ENCODE measurements at places on chromosomes 3 and 15. TPM values are rescaled to one million over a fixed set of nuclear protein-coding genes. Genes with fewer than 3 reads are reported as not detected.

The A4GNT gene
- not detected for total RNA-seq

DNA sequence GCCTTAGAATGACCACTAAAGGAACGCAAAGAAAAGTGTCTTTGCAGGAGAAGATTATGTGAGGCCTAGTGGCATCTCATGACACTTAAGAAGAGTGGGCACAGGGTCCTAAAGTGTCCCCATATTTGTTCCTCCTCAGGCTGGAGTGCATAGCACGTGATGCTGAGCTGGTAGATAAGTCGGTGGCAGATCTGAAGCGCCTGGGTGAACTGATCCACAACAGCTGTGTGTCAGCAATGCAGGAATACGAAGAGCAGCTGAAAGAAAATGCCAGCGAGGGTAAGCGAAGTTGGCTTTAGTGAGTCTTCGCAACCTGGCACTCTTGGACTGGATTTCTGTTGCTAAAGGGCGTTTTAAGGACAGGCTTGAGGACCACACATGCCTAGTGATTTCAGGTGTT is 92.6 kb downstream of the CHD2 start:
- no peaks in the 10 kb centered on the region for H3K27me3 ChIP-seq
- H3K27ac ChIP-seq, result no peak overlapping the region
- DNase-seq, result no peak
- H3K4me1 ChIP-seq, result no peaks in the 10 kb centered on the region
- H3K4me3 ChIP-seq, result no peak overlapping the region

DNA sequence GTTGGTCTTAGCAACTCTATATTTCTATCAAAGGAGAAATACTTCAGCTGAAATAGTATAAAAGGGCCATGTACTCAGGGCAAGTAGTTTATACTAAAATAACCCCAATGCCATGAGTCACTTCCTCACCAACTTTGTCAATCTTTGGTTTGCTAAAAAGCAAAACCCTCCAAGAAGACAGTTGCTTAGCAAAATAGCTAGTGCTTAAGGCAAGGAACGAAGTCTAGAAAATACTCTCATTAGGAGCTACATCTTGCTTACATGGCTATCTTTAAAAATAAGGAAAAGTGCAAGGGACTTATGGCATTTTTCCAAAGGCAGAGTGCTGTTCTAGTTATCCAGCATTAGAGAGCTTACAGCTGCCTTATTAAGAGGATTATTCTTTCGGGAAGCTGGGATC is 28.4 kb downstream of the P3H2 start:
- H3K4me1 ChIP-seq, result no peaks in the 10 kb centered on the region
- H3K36me3 ChIP-seq, result no peaks in the 10 kb centered on the region
- DNase-seq, result no peak

DNA sequence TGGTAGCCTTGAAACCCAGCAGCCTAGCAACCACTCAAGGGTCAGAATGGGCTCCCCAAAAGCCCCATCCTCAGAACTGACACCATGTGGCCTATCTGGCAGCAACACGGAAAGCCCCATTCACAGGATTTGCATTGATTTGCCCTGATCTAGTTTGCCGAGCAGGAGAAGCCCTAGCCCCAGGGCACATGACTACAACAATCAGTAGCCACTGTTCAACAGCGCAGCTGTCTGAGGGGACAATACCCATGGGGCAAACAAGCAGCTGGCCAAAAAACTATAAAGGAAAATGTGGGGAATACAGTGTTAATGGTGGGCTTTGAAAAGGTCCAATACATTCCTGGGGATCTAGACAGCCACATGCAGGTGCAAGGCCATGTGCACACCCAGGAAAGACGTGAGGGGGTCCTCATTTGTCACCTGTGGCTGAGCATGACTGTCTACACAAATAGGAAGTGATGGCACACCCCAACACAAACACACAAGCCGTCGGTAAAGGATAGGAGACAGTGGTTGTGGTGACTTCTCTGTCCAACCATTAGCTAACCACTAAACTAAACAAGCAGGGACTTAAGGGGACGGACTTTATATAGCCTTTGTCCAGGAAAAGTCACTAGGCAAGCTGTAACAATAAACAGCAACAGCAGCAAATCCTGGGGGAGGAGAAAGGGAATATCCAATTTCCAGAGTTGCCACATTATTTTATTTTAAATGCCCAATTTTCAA is 113.7 kb downstream of the LRIG1 start:
- H3K4me3 ChIP-seq, result no peak overlapping the region
- no peaks in the 10 kb centered on the region for H3K4me1 ChIP-seq
- DNase-seq, result no peak
- H3K36me3 ChIP-seq, result peaks cover 51% of the 10 kb centered on the region
- peak overlapping the region; percentile 59 for H3K27ac ChIP-seq

GRCh38 chr15:101327147-101327740 is 32.2 kb upstream of the SNRPA1 start:
- peaks cover 13% of the 10 kb centered on the region for H3K4me1 ChIP-seq
- H3K27ac ChIP-seq, result no peak overlapping the region
- no peak for DNase-seq
- no peaks in the 10 kb centered on the region for H3K27me3 ChIP-seq

The HTR3E gene
- 1.2 TPM for total RNA-seq

- H3K36me3 ChIP-seq, result no peaks in the 10 kb centered on the region
- DNase-seq, result peak; percentile 75
- no peaks in the 10 kb centered on the region for H3K27me3 ChIP-seq
Observed at GRCh38 chr3:99920481-99921376, 103.1 kb downstream of the CMSS1 start.

The TGM4 gene
- total RNA-seq, result not detected

The CTSH gene
- total RNA-seq, result 99.9 TPM

The SH2D7 gene
- total RNA-seq, result 5.0 TPM

- H3K4me3 ChIP-seq, result no peak overlapping the region
- H3K36me3 ChIP-seq, result no peaks in the 10 kb centered on the region
- H3K4me1 ChIP-seq, result peaks cover 6% of the 10 kb centered on the region
Observed at GRCh38 chr3:151379083-151379734, 5.3 kb downstream of the P2RY12 start.

The MCCC1 gene
- total RNA-seq, result 21.4 TPM

DNA sequence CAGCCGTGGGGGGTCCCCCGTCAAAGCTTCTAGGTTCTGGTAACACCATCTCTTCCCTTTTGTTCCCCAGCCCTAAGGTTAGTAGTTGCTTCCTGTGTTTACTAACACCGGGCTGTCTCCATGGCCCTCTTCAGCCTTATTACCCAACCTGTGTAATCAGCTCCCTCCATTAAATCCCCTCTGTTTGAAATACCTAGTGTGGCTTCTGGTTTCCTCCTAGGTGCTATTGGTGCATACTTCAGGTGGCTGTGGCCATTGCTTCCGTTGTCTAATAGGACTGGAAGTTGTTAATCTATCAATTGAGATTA is 35.3 kb downstream of the MOBP start:
- no peak overlapping the region for H3K27ac ChIP-seq
- H3K4me1 ChIP-seq, result no peaks in the 10 kb centered on the region
- no peak for DNase-seq
- no peaks in the 10 kb centered on the region for H3K36me3 ChIP-seq
- H3K27me3 ChIP-seq, result peaks cover 4% of the 10 kb centered on the region

DNA sequence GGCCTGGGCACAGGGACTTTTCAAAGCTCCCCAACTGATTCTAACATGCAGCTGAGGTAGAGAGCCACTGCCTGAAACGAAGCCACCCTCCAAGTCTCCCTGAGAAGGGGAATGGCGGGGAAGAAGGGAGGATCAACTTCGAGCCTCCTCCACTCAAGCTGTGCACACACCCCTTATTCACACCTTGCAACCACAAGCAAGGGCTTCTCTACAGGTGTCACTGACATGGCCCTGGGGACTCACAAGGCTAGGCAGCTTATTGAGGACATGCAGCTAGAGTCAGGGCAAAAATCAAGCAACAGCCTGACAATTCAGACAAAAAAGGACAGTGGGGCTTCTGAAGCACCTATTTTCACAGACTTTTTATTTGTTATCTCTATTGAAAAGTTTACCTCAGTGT is 85.2 kb downstream of the SNRK start:
- H3K4me3 ChIP-seq, result no peak overlapping the region
- no peaks in the 10 kb centered on the region for H3K4me1 ChIP-seq
- H3K27me3 ChIP-seq, result no peaks in the 10 kb centered on the region
- no peak overlapping the region for H3K27ac ChIP-seq
- DNase-seq, result no peak

GRCh38 chr3:127484601-127485388 is 105.7 kb downstream of the TPRA1 start:
- H3K27ac ChIP-seq, result no peak overlapping the region
- H3K27me3 ChIP-seq, result no peaks in the 10 kb centered on the region
- H3K4me3 ChIP-seq, result no peak overlapping the region
- no peaks in the 10 kb centered on the region for H3K4me1 ChIP-seq

The PAK6 gene
- not detected for total RNA-seq

Measured in Peyer's patch (tissue), 4 donors.